Upper lobe of left lung (tissue), 6 donors: ENCODE measurements at places on chromosomes 1 and 21. TPM values are rescaled to one million over a fixed set of nuclear protein-coding genes. Genes with fewer than 3 reads are reported as not detected.
A peak's percentile ranks its signal among the peaks of the same experiment; 100 is the strongest.

GRCh38 chr1:223827193-223827663 lies 18.5 kb downstream of the TP53BP2 start:
- DNase-seq, result no peak
- H3K4me1 ChIP-seq, result peaks cover 34% of the 10 kb centered on the region

DNA sequence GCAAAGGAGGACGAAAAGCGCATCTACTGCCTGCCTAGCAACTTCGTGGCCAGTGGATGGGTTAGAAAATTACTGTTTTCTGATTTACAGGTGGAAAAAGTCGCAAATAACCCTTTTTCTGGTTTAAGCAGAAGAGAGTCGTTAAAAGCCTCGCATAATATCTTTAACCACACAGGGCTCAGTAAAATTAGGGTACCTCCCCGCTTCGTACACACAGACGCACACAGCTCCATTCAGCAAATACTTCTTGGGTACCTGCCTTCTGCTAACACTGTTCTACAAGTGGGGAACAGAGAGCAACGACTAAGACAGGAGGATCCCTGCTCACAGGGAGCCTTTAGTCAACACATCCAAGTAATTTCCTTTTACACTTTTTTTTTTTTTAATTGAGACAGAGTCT lies 704 bp downstream of the ALG6 start:
- H3K27ac ChIP-seq, result peak overlapping the region; percentile 92
- H3K4me3 ChIP-seq, result peak overlapping the region; percentile 37
- H3K27me3 ChIP-seq, result no peaks in the 10 kb centered on the region
- no peak for DNase-seq
- peaks cover 12% of the 10 kb centered on the region for H3K4me1 ChIP-seq

DNA sequence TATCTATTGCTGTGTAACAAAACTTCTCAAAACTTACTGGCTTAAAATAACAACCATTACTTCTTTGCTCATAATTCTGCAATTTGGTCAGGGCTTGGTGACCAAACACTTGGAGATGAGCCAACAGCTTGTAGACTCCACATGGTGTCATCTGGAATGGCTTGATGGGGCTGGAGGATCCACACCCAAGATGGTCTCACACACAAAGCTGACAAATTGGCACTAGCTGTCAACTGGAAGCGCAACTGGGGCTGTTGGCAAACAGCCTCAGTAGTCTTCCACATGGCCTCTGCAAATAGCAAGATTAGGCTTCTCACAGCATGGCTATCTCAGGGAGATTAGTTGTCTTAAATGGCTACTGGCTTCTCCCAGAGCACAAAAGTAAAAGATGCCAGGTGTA lies 27.1 kb upstream of the MTF2 start:
- H3K4me3 ChIP-seq, result no peak overlapping the region
- DNase-seq, result no peak
- H3K36me3 ChIP-seq, result no peaks in the 10 kb centered on the region
- no peak overlapping the region for H3K27ac ChIP-seq

The ITPKB gene
- total RNA-seq, result 37.7 TPM

The ITGB2 gene
- total RNA-seq, result 370 TPM

GRCh38 chr1:218837051-218837450 lies 336.6 kb upstream of the LYPLAL1 start:
- no peak overlapping the region for H3K27ac ChIP-seq
- DNase-seq, result no peak
- no peaks in the 10 kb centered on the region for H3K36me3 ChIP-seq
- H3K4me3 ChIP-seq, result no peak overlapping the region
- no peaks in the 10 kb centered on the region for H3K27me3 ChIP-seq
- H3K4me1 ChIP-seq, result no peaks in the 10 kb centered on the region
